Stimulated activated CD8-positive, alpha-beta memory T cell treated with anti-CD3 and anti-CD28 coated beads, Interleukin-2, amount 100 ng/mL, for 1 hour (primary cell): ENCODE measurements at places on chromosomes 5 and 9.

GRCh38 chr9:91949946-91950664 lies at the start of gene ROR2:
ROR2 (minus strand) TSS chr9:91950228.
- DNase-seq = no peak

- no peak for DNase-seq
Measured at GRCh38 chr9:97853844-97854695, 1.0 kb downstream of the FOXE1 start.

- no peak for DNase-seq
Measured at GRCh38 chr5:138033907-138034306, 1.0 kb upstream of the FAM13B start.

- DNase-seq = no peak
Measured at GRCh38 chr5:1765141-1765879, 34.3 kb downstream of the MRPL36 start.

GRCh38 chr9:30697958-30698357 lies 1686.5 kb upstream of the ACO1 start:
- DNase-seq = no peak

DNA sequence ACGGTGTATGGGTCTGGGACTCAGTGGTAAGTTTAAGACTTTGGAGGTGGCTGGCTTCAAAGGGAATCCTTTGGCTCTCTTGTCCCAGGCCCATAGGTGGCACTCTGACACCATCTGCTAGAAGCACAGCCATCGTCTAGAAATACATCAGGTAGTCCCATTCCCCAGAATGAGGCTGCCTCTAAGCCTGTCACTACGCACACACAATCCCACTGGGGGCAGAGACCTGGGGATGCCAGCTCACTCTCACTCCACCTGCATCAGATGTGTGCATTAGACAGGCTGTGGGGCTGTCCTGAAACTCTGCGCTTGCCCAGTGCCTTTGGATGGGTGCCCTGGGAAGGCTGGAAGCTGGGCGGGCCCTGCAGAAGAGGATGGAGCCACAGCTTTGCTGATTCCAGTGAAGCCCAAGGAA lies 127.5 kb upstream of the PANK3 start:
- DNase-seq = no peak

DNA sequence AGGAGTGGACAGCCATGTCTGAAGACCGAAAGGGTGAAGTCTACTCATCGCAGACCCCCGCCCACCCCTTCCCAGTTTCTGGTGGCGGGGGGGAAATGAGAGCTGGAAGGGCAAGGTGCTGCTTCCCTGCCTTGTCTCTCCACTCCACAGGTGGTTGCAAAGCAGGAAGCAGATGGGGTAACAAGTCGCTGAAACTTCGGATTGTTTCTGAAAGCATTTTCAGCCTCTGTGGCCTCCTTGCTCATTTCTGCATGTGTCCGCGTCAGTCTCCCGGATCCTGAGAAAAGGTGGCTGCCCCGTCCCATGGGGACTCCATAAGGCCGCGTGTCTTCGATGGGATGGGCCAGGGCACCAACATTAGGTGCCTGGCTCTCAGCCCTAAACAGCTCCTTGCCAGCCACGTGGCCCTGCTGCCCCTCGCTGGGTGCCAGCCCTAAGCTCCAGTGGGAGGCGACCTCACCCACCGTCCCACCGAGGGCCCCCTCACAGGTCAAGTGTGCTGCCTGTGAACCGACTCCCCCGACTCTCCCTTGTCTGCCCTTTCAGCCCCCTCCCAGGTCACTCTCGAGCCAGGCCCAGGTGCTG lies 971 bp downstream of the PHYKPL start:
- no peak for DNase-seq

DNA sequence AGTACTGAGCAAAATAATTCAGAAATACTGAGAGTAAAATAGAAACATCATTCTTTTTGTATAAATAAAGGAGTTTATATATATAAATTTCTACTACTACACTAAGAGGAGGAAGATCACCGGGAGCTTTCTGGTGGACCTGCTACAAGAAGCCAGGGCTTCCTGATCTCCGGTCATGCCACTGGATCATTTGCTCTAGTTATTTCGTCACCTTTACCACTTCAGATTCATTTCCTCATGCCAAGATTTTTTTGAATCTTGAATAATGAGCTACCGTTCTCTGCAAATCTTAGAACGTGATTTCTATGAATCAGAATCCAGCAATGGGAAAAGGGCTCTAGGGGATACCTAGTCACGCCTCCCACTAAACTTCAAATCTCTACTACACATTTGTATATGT lies 51.9 kb upstream of the TBC1D9B start:
- DNase-seq = no peak
